ENCODE measurements at places on chromosomes 2 and 18. TPM values are rescaled to one million over a fixed set of nuclear protein-coding genes. Genes with fewer than 3 reads are reported as not detected.

GRCh38 chr2:1480671-1481076 is 67.4 kb downstream of the TPO start:
- no peaks in the 10 kb centered on the region for H3K27me3 ChIP-seq
- H3K27ac ChIP-seq = no peak overlapping the region
- H3K4me3 ChIP-seq = no peak overlapping the region
- H3K36me3 ChIP-seq = no peaks in the 10 kb centered on the region
- no peak for DNase-seq
- H3K4me1 ChIP-seq = no peaks in the 10 kb centered on the region

DNA sequence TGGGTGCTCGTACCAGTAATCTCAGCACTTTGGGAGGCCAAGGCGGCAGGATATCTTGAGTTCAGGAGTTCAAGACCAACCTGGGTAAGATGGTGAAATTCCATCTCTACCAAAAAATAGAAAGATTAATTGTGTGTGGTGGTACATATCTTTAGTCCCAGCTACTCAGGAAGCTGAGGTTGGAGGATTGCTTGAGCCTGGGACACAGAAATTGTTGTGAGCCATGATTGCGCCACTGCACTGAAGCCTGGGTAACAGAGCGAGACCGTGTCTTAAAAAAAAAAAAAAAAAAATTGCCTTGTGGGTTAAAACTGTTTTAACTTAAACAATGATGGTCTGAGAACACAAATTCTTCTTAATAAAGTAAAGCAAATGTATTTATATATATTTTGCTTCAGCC is 49.6 kb downstream of the ATP9B start:
- H3K36me3 ChIP-seq = no peaks in the 10 kb centered on the region
- no peaks in the 10 kb centered on the region for H3K4me1 ChIP-seq
- H3K27ac ChIP-seq = no peak overlapping the region
- no peaks in the 10 kb centered on the region for H3K27me3 ChIP-seq
- no peak for DNase-seq

DNA sequence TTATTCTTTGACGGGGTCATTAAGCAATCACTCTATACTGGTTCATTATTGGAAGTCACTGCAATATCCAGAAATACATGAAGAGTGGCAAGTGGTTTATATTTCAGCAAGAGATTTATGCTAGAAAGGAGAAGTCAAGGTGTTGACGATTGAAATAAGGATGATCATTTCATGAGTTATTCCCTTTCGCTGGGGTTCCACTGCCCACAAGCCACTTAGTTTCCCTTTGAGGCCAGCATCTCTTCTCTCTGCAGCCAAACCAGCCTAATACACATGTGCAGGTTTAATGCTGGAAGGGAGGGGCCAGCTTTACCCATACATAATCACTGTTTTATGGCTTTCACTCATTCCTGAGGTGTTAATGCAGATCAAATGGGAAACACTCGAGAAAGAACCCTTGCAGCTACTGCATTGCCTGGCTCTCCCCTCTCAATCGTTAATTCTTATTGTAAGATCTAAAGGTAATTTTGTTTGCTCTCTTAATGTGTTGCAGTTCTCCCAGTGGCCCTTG is 108.4 kb downstream of the MEIS1 start:
- no peaks in the 10 kb centered on the region for H3K27me3 ChIP-seq
- peaks cover 8% of the 10 kb centered on the region for H3K4me1 ChIP-seq

DNA sequence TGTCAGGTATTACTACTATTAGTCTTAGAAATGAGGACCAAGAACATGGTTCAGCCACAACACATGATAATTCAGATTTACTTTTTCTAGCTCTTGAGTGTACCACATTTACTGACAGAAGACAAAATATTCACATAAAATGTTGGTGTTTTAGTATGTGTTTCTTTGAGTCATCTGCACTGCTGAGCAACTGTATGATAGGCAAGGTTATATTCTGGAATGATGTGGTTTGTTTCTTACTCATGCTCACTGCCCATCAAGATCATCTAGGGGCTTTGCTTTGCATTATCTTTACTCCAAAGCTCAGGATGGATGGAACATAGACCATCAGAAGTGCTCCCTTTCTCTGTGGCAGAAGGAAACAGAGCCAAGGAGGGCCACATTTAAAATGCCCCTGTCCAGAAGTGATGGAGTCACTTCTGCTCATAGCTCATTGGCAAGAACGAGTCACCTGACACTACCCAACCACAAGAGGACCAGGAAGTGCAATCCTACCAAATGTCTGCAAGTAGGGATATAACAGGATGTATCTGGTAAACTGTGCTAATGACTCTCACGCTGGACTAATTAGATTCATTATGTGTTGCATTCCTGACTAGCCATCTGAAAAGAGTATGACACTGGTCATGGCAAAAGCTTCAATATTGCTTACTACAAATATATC is 81.5 kb downstream of the DIS3L2 start:
- no peaks in the 10 kb centered on the region for H3K27me3 ChIP-seq
- no peak overlapping the region for H3K27ac ChIP-seq
- H3K36me3 ChIP-seq = no peaks in the 10 kb centered on the region
- no peaks in the 10 kb centered on the region for H3K4me1 ChIP-seq
- no peak overlapping the region for H3K4me3 ChIP-seq

DNA sequence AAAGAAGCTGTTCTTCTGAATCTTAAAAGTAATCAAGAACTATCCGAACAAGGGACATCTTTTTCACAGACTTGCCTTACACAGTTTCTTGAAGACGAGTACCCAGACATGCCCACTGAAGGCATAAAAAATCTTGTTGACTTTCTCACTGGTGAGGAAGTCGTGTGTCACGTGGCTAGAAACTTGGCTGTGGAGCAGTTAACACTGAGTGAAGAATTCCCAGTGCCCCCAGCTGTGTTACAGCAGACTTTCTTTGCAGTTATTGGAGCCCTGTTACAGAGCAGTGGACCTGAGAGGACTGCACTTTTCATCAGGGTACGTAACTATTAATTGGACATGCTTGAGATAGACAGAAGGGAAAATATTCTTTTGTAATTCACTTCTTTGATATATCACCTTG is 2.4 kb downstream of the MRPL44 start:
- DNase-seq = peak; percentile 64
- H3K27ac ChIP-seq = no peak overlapping the region
- no peak overlapping the region for H3K4me3 ChIP-seq
- H3K36me3 ChIP-seq = no peaks in the 10 kb centered on the region
- H3K27me3 ChIP-seq = no peaks in the 10 kb centered on the region
- peaks cover 30% of the 10 kb centered on the region for H3K4me1 ChIP-seq

Gene COL3A1
- 39.7 TPM for total RNA-seq

GRCh38 chr18:46343931-46344372 is 239.8 kb downstream of the HAUS1 start:
- no peak overlapping the region for H3K4me3 ChIP-seq
- H3K27me3 ChIP-seq = no peaks in the 10 kb centered on the region
- H3K36me3 ChIP-seq = no peaks in the 10 kb centered on the region
- DNase-seq = no peak
- no peaks in the 10 kb centered on the region for H3K4me1 ChIP-seq
- H3K27ac ChIP-seq = no peak overlapping the region

Gene FN1
- 66.3 TPM for total RNA-seq

- no peaks in the 10 kb centered on the region for H3K27me3 ChIP-seq
- no peak for DNase-seq
- no peaks in the 10 kb centered on the region for H3K4me1 ChIP-seq
- no peak overlapping the region for H3K4me3 ChIP-seq
- H3K27ac ChIP-seq = no peak overlapping the region
- no peaks in the 10 kb centered on the region for H3K36me3 ChIP-seq
Measured at GRCh38 chr2:67476809-67477790, 80.0 kb downstream of the ETAA1 start.
